ENCODE measurements at places on chromosomes 4 and X.

DNA sequence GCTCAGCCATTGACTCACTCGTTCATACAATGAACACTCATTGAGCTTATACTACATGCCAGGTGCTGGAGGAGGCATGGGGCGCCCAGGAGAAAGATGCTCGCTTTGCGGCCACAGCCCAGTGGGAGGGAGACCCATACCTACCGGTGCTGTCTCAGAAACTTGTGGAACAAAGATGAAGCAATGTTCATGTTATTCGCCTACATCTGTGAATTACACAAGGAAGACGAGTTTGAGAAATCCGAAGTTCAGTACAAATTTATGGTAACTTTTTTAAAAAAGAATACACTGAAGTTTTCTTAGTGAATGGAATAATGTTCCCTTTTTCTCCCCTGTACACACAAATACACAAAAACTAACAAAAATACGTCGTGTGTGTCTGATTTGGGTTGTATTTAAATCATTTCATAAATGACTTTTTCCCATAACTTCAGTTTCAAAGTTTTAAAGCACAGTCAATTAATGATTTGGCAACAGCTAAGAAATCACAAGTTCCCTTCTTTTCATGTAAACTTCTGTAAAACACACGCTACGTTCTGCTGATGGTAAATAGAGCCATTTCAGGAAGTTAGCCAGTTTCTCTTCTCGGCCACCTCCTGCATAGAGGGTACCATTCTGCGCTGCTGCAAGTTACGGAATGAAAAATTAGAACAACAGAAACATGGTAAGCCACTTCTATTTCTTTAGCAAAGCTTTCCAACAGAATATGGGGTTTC lies at the start of gene TLR8:
TLR8 (plus strand) TSS at position 575 of the 716 bp plus-strand sequence; CDS start at position 662, 87 bp downstream.
- no peak for DNase-seq

DNA sequence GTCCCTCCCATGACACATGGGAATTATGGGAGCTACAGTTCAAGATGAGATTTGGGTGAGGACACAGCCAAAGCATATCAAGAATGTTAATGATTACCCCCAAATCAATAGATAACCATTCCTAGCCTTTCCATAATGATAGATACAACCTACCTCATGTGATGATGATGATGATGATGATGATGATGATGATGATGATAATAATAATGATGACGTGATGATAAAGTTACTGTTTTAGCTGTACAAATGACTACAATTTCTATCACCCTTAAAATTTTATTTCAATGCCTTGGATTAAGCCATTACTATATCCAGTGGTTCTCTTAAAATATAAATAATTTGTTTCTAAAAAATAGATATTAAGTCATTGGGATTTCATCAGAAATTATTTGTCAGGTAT lies 55.2 kb upstream of the NLGN4X start:
- DNase-seq = no peak

DNA sequence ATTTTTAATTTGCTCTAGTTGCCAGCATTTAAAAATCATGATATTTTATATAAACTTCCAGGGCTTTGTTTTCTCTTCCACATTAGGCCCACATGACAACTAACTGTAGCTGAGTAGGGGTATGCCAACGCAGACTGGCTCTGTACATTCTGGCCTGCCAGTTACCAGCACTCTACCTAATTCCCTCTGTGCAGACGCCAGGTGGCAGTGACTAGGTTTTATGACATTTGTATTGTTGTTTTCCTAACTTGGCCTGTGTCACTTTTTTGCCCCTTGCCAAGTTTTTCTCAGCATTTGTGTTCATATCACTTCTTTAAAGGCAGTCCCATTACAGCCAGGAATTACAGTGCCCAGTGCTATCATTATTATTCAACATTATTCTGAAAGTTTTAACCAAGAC lies 347.5 kb downstream of the NKX6-1 start:
- DNase-seq = no peak

DNA sequence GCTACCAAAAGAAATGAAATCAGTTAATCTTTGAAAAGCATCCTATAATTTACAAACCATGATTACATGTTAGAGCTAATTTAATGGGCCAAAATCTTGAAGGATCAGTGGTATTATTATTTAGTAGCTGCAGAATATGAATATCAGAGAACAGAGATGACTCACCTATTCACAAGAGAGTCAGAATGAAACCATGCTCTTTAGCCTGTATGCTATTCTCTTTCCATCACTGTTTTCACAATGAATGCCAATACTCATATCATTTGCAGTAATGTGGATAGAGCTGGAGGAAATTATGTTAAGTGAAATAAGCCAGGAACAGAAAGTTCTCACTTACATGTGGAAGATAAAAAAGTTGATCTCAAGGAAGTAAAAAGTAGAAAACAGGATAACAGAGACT lies 414.1 kb downstream of the CENPC start:
- no peak for DNase-seq

GRCh38 chr4:71571346-71571745 lies 212.5 kb downstream of the GC start:
- no peak for DNase-seq

Measured in NT2/D1 (cell line).